ENCODE measurements at places on chromosomes 12 and 14. TPM values are rescaled to one million over a fixed set of nuclear protein-coding genes. Genes with fewer than 3 reads are reported as not detected.
A peak's percentile ranks its signal among the peaks of the same experiment; 100 is the strongest.

DNA sequence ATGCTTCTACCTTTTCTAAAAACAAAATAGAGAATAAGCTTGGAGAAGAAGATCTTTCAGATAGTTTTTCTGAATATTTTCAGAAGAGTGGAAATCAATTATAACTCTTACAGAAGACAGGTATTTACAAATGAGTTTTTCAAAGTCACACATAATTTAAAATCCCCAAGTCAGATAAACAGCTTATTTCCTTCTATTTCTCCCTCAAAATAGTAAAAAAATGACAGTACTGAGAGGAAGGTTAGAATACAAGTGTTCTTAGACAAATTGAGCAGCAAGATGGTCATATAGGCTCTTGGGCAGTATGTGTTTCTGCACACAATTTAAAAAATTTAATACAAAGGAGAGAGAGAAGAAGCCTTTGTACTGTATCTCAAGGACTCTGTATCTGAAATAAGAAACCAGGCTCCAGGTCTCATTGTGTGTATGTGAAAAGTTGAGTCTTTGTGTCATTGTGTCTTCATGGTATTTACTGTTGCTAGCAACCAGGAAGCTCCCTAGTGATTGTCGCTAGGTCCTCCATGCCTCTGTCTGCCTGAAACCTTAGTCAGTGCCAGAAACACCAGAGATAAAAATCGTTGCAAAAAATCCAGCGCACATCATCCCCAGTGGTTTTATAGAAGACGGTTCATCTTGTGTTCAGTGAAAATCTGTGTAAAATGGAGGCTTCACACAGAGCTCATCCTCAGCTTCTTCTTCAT, 12.9 kb upstream of the TUBA1A start:
- peak; percentile 62 for DNase-seq
- H3K4me3 ChIP-seq = no peak overlapping the region
- no peaks in the 10 kb centered on the region for H3K27me3 ChIP-seq
- peak overlapping the region; percentile 12 for H3K27ac ChIP-seq

GRCh38 chr12:46534327-46534840, 161.8 kb upstream of the SLC38A2 start:
- no peak for DNase-seq
- no peaks in the 10 kb centered on the region for H3K4me1 ChIP-seq
- H3K36me3 ChIP-seq = no peaks in the 10 kb centered on the region
- no peaks in the 10 kb centered on the region for H3K27me3 ChIP-seq

DNA sequence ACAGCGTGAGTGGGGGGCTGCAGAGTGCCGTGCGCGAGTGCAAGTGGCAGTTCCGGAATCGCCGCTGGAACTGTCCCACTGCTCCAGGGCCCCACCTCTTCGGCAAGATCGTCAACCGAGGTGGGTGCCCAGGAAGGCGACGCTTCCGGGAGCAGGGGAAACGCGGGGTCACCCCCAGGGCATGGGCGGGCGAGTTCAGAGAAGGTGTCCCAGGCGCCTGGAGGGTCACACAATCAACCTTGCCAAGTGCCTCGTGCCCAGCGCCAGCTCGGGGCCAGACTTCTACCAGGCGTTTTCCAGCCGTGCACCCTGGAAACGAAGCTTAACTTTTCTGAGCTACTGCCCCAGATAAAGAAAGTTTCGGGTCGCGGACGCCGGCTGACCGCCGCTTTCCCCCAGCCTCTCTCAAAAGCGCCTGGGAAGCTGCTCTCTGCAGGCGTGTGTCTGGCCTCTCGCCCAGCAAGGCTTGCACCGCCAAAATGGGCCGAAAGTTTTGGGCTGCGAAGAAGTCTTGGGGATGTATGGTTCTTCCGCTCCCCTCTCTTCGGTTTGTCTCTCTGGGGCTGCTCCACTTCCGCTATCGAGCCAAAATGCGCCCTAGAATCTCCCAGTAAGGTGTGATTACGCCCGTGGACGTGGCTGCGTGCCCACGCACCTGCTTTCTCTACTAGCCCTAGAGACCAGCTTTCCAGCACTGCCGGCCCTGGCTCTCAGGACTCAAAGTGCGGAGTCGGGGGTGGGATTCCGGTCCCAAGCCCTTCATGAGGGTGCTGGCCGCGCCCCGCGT, 1.7 kb downstream of the WNT1 start:
- peaks cover 21% of the 10 kb centered on the region for H3K4me1 ChIP-seq
- peak overlapping the region; percentile 59 for H3K4me3 ChIP-seq

- H3K27ac ChIP-seq = peak overlapping the region; percentile 67
- H3K36me3 ChIP-seq = no peaks in the 10 kb centered on the region
- peak; percentile 94 for DNase-seq
- H3K4me1 ChIP-seq = peaks cover 15% of the 10 kb centered on the region
These were observed 136.7 kb downstream of the ZNF664 start for GRCh38 chr12:124109760-124110159.

DNA sequence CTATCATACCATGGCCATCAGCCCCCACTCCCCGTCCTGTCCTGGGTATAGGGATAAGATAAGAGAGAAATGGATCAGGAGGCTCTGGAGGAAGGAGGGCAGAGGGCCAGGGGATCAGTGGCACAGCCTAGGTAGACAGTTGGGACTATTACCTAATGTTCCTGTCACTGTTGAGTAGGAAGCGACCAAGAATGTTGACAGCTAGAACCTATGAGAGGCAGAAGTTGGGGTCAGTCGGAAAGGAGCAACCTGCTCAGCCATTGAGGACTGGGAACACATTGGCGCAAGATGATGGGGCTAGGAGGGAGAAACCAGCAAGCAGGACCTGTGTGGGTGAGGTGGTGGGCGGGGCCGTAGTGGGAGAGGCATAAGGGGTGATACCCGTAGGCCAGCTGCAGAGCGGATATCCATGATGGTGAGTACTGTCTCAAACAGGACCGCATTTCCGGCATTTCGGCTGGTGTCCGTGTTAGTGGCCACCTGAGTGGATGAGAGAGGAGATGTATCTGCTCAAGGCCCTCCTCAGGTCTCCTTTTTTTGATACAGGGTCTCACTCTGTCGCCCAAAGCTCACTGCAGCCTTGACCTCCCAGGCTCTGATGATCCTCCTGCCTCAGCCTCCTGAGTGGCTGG, 3.3 kb downstream of the AP1G2 start:
- peaks cover 27% of the 10 kb centered on the region for H3K4me1 ChIP-seq
- H3K27ac ChIP-seq = no peak overlapping the region
- no peaks in the 10 kb centered on the region for H3K36me3 ChIP-seq
- no peak overlapping the region for H3K4me3 ChIP-seq

DNA sequence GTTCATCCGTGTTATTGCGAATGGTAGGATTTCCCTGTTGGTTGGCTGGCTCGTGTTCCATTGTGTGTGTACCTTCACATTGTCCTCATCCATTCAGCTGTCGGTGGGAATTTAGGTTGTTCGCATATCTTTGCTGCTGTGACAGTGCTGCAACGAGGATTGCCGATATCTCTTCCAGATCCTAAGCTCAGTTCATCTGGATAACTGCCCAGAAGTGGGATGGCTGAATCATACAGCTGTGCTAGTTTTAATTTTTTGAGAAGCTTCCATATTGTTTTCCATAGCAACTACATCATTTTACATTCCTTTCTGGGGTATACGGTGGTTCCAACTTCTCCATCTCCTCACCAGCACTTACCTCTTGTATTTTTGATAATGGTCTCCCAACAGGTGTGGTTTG, 292.8 kb upstream of the SFSWAP start:
- no peaks in the 10 kb centered on the region for H3K36me3 ChIP-seq
- DNase-seq = no peak
- no peak overlapping the region for H3K27ac ChIP-seq
- no peaks in the 10 kb centered on the region for H3K4me1 ChIP-seq
- H3K4me3 ChIP-seq = no peak overlapping the region

GRCh38 chr14:89792489-89793366, 161.8 kb downstream of the EFCAB11 start:
- no peak overlapping the region for H3K4me3 ChIP-seq
- H3K27ac ChIP-seq = no peak overlapping the region
- H3K27me3 ChIP-seq = no peaks in the 10 kb centered on the region
- H3K4me1 ChIP-seq = peaks cover 7% of the 10 kb centered on the region

- H3K4me1 ChIP-seq = no peaks in the 10 kb centered on the region
- H3K27ac ChIP-seq = no peak overlapping the region
- no peak overlapping the region for H3K4me3 ChIP-seq
- no peaks in the 10 kb centered on the region for H3K36me3 ChIP-seq
- DNase-seq = no peak
These were observed 115.7 kb upstream of the PRMT8 start for GRCh38 chr12:3375326-3375725.

GRCh38 chr12:95014554-95014953, 11.1 kb upstream of the NDUFA12 start:
- H3K27ac ChIP-seq = no peak overlapping the region
- peak; percentile 13 for DNase-seq
- no peak overlapping the region for H3K4me3 ChIP-seq

DNA sequence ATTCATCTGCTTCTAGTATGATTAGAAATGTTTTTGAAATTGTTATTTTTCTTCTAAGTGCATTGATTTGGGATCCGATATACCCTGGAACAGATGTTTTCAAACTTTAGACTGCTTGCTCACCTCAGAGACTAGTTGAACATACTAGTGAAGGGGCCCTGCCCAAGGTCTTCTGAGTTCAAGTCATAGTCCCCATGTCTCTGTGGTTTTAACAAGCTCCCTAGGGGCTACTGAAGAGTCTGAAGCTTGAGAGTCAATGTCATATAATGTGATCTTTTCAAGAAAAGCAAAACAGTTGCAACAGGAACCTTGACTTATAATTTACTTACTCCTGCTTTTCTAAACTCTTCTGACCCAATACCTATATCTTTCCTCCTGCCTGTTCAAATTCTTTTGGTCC, 7.5 kb upstream of the UBE2N start:
- H3K27ac ChIP-seq = no peak overlapping the region
- no peak overlapping the region for H3K4me3 ChIP-seq
- no peaks in the 10 kb centered on the region for H3K27me3 ChIP-seq

DNA sequence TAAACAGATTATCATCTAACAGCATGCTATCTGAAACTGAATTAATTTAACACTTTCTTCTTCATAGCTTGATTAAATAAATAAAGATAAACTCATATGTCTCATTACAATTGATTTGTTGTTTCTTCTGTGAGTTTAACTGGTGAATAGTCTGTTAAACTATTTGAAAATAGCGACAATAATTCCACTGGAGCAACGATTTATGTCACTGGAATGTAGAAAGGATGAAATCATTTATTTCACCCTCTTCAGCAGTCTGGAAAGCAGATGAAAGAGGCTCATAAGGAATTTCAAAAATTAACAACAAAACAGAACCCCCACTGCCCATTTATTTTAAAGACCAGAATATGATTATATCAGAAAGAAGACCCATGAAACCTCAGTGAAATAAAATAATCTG, 1165.1 kb upstream of the USP15 start:
- H3K4me1 ChIP-seq = no peaks in the 10 kb centered on the region
- no peak overlapping the region for H3K27ac ChIP-seq
- H3K27me3 ChIP-seq = no peaks in the 10 kb centered on the region
- H3K4me3 ChIP-seq = no peak overlapping the region
- H3K36me3 ChIP-seq = no peaks in the 10 kb centered on the region

- H3K27ac ChIP-seq = peak overlapping the region; percentile 70
- no peak overlapping the region for H3K4me3 ChIP-seq
- H3K27me3 ChIP-seq = no peaks in the 10 kb centered on the region
- no peak for DNase-seq
- peaks cover 54% of the 10 kb centered on the region for H3K4me1 ChIP-seq
These were observed 17.8 kb downstream of the SINHCAF start for GRCh38 chr12:31308116-31308515.

DNA sequence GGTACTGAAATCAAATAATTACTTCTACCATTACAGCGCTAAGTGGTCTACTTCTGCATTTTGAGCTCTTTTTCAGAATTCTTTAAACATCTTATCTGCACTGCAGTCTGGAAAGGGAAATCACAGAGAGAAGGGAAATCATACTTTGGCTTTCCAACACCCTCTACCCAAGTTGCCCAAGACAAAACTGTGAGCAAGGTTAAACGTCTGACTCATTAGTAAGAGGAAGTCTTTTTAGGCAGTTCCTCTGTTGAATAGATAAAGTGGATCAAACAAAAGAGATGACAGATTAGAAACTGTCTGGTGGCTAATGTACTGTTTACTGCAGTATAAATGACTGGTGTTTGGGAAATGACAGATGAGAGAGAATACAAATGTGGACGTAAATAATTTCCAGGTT, 858.1 kb downstream of the NRXN3 start:
- H3K27ac ChIP-seq = no peak overlapping the region
- H3K36me3 ChIP-seq = no peaks in the 10 kb centered on the region
- no peaks in the 10 kb centered on the region for H3K27me3 ChIP-seq
- no peaks in the 10 kb centered on the region for H3K4me1 ChIP-seq

DNA sequence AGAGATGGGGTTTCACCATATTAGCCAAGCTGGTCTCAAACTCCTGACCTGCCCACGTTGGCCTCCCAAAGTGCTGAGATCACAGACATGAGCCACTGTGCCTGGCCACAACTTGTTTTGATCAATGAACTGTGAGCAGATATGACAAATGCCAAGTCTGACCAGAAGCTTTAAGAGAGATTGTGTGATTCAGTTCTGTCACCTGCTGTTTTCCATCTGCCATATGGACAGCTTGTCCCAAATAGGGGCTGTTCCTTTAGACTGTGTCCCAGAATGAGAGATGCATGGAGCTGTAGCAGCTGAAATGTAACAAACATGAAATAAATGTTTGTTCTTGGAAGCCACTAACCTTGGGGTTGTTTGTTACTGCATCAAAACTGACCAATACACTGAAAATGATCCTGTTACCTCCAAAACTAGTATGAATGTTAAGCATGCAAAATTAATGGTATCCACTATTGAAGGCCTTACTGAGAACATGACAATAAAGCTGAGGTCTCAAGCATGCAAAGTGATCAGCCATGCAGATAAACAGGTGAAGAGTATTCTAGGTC, 65.9 kb upstream of the MED13L start:
- no peaks in the 10 kb centered on the region for H3K36me3 ChIP-seq
- H3K27ac ChIP-seq = no peak overlapping the region
- no peak for DNase-seq
- no peaks in the 10 kb centered on the region for H3K27me3 ChIP-seq

GRCh38 chr12:130335517-130336392, 1.9 kb upstream of the PIWIL1 start:
- peak; percentile 74 for DNase-seq
- H3K27me3 ChIP-seq = no peaks in the 10 kb centered on the region
- H3K36me3 ChIP-seq = no peaks in the 10 kb centered on the region
- no peak overlapping the region for H3K4me3 ChIP-seq
- H3K4me1 ChIP-seq = no peaks in the 10 kb centered on the region

DNA sequence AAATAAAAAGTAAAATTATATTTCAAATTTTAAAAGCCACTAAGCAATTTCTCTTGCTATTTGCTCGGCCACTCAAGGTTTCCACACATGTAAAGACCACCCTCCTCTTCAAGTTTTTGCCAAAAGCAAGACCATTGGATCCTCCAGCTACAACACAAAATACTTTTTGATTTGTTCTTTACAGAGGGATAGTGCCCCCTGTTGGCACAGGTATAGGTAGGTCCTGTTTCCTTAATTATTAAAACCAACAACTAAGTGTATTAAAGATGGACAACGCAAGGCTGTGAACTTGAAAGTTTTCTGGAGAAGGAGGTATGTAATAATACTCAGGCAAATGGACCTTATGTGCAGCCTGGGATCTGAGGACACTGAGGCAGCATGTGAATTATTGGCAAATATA, 23.8 kb downstream of the ATP6V1D start:
- H3K4me1 ChIP-seq = no peaks in the 10 kb centered on the region
- peak; percentile 80 for DNase-seq
- H3K36me3 ChIP-seq = peaks cover 21% of the 10 kb centered on the region
- H3K27me3 ChIP-seq = no peaks in the 10 kb centered on the region

LTB4R gene
- 7.9 TPM for total RNA-seq

IRAK3 gene
- total RNA-seq = 1.6 TPM

FAM181A gene
- not detected for total RNA-seq

OVCH1 gene
- total RNA-seq = not detected

IL31 gene
- not detected for total RNA-seq

BMP4 gene
- 3.9 TPM for total RNA-seq

LRRC43 gene
- total RNA-seq = not detected

GAS2L3 gene
- total RNA-seq = 13.5 TPM

BEGAIN gene
- 6.6 TPM for total RNA-seq

Data from GM23338 (cell line).